Effector memory CD8-positive, alpha-beta T cell (primary cell): ENCODE measurements at places on chromosomes 1 and 21.

DNA sequence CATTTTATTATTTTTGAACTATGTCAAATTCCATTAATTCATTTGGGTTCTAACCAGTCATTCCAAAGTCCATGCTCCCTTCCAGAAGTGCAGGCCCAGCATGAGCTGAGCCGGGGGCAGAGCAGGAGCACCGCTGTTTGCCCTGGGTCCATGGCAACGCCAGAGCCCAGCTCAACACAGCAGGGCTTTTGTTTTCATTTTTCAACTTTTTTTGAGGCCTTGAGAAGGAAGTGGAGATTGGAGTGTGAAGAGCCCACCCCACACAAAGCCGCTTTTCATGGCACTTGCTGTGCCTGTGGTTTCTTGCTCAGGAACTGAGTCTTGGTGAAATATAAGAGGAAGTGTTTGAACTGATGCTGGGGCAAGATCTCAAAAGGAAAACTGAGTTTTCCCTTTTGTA, 13.2 kb upstream of the PRMT2 start:
- peak; percentile 50 for DNase-seq

DNA sequence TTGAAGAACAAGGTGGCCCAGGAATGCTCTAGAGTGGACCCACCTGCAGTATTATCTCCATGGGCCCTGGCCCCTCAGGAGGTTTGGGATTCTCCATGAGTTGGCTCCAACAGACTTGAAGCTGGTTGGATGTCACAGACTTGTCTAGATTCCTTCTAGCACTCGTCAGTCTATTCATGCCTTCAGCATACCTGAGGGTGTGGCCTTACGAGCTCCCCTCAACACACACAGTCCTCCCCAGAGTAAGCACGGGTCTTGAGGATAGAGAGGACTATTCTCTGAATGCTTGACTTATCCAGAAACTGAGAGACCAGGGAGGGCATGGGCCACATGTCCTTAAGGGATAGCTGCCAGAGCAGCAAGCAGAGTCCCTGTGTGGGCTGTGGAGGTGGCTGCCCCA, 45.9 kb upstream of the COL6A1 start:
- DNase-seq, result no peak

DNA sequence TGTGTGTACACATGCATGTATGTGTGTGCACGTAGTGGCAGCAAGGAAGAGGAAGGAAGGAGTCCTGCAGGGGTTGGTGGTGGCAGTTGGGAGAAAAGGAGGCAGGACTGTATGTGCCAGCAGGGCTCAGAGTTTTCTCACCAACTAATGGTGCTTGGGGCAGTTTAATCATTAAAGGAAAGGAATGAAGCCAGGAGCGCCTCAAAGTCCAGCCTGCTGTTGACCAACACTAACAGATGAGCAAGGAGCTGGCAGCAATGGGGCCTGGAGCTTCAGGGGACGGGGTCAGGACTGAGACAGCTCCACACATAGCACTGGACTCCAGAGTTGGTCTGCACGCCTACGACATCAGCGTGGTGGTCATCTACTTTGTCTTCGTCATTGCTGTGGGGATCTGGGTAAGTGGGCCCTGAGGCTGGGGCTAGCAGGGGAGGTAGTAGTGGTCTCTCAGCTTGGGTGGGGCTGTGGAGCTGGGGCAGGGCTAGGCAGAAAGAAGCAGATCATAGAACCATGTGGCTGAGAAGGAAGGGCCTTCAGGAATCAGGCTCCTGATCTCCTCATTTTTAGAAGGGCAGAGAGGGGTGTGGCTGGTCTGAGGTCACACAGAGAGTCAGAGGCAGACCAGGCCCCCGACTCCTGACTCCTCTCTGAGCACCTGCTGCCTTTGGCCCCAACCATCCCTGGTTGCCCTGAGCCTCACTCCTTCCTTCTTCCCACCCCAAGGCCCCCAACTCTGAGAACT, at the start of gene SLC5A9:
Gene SLC5A9, plus strand, starts transcription at position 216 of the 742 bp plus-strand sequence. Its CDS starts 21 bp downstream, at position 237.
- DNase-seq, result no peak

DNA sequence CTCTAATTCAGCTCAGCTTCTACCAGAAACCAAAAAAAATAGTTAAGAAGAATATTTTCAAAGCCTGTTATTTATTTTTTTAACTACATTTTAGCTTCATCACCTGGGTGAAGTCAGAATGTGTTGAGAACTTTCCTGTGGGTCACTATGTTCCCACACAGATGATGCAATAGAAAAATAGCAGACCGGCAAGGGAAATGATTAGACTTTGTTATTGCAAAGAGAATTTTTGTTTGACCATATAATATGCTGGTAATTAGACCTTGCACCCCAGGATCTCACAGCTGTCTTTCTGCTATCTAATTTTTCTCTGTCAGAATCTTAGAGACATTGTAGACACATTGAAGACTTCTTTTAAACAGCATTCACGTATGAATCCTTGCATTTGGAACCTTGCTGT, 299.3 kb downstream of the TBX15 start:
- no peak for DNase-seq

DNA sequence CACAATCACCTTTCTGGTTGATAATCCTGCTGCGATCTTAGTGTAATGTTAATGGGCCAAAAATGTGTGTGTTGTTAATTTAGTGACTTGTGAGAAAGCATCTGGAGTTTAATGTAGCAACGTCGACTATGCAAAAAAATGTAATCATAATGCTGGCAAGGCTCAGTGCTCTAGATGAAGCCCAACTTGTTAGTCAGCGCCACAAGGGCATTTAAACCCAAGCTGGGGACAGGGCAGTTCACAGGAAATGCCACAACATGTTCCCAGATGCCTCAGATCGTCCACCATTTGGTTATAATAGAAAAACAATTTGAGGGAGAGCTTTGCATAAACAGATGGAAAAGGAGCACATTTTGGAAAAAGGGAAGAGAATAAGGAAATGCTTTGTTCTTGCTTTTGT, 585.4 kb upstream of the PLXNA2 start:
- no peak for DNase-seq

GRCh38 chr1:77036560-77036959, 169.3 kb downstream of the ST6GALNAC5 start:
- no peak for DNase-seq

- peak; percentile 73 for DNase-seq
Measured at GRCh38 chr1:42913426-42914091, 45.1 kb downstream of the SLC2A1 start.

- no peak for DNase-seq
Measured at GRCh38 chr1:229690662-229691061, 64.6 kb downstream of the URB2 start.

- DNase-seq, result no peak
Measured at GRCh38 chr1:209616366-209617046, 33.0 kb downstream of the CAMK1G start.

- no peak for DNase-seq
Measured at GRCh38 chr21:34260277-34261008, 103.4 kb upstream of the KCNE2 start.

GRCh38 chr1:33371334-33371733, 50.4 kb upstream of the A3GALT2 start:
- DNase-seq, result no peak

GRCh38 chr1:155166471-155167165, 6.5 kb downstream of the KRTCAP2 start:
- no peak for DNase-seq
